ENCODE measurements at places on chromosomes 1 and 21. TPM values are rescaled to one million over a fixed set of nuclear protein-coding genes. Genes with fewer than 3 reads are reported as not detected.

The NTMT2 gene
- not detected for total RNA-seq

The CALML6 gene
- 0.90 TPM for total RNA-seq

The TBX15 gene
- 0.64 TPM for total RNA-seq

The RNU1-2 gene
- 6,622 TPM for total RNA-seq

The PADI2 gene
- total RNA-seq, result 20.0 TPM

The USP48 gene
- 56.4 TPM for total RNA-seq

The TRIM67 gene
- total RNA-seq, result not detected

The APOBEC4 gene
- not detected for total RNA-seq

The TSPAN1 gene
- 6.9 TPM for total RNA-seq

The KCNH1 gene
- not detected for total RNA-seq

The PDPN gene
- 47.0 TPM for total RNA-seq

The SPRR2A gene
- total RNA-seq, result not detected

The IRF6 gene
- total RNA-seq, result 17.9 TPM

The RIPK4 gene
- total RNA-seq, result 10.9 TPM

The IL20 gene
- total RNA-seq, result not detected

The PAPPA2 gene
- 0.17 TPM for total RNA-seq

The EFNA3 gene
- 1.0 TPM for total RNA-seq

The SELENBP1 gene
- 321 TPM for total RNA-seq

The GOLT1A gene
- 22.4 TPM for total RNA-seq

The TSEN15 gene
- 27.2 TPM for total RNA-seq

The VASH2 gene
- 1.9 TPM for total RNA-seq

The SLFNL1 gene
- total RNA-seq, result 2.8 TPM

The PADI4 gene
- 2.3 TPM for total RNA-seq

The SMIM11 gene
- 21.8 TPM for total RNA-seq

The NTRK1 gene
- total RNA-seq, result 1.2 TPM

The FAM229A gene
- total RNA-seq, result 9.3 TPM

The ZC3H12A gene
- total RNA-seq, result 22.9 TPM

The HFM1 gene
- 0.64 TPM for total RNA-seq

The GPR52 gene
- 1.9 TPM for total RNA-seq

The MAP1LC3C gene
- 14.2 TPM for total RNA-seq

The TEX38 gene
- not detected for total RNA-seq

Data from upper lobe of right lung (tissue), 1 donor.